ENCODE measurements at places on chromosomes 6 and 20.

DNA sequence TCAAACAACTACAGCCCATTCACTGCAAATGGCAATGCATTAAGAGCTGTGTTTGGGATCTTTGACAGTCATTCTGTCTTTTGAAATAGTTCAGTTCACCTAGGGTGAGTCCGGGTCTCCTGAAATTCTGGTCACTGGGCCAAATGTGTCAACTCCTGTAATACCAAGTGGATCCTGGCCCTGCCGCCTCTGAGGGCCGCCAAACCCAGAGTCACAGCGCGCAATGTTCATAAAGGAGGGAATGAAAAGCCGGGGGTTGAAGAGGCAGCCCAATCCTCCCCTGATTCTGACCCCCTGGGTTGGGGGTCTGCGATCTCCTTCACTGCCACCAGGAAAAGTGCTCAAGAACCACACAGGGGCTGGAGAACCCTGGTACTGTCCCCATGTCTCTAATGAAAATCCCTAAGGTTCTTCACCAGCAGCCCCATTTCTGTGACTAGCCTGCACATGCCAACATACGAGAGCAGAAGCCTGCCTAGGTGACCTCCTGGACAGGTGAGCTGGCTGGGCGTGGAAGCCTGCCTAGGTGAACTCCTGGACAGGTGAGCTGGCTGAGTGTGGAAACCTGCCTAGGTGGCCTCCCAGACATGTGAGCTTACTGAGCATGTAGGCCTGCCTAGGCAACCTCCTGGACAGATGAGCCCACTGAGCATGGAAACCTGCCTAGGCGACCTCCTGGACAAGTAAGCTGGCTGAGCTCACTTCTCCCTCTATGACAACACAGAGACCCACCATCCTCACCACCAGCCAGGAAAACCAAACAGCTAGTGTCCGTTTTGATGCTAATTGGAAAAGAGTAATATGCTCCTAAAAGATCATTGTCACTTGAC, 16.1 kb upstream of the APMAP start:
- DNase-seq, result no peak

- DNase-seq, result no peak
Measured at GRCh38 chr6:120681204-120681603, 653.1 kb downstream of the TBC1D32 start.

DNA sequence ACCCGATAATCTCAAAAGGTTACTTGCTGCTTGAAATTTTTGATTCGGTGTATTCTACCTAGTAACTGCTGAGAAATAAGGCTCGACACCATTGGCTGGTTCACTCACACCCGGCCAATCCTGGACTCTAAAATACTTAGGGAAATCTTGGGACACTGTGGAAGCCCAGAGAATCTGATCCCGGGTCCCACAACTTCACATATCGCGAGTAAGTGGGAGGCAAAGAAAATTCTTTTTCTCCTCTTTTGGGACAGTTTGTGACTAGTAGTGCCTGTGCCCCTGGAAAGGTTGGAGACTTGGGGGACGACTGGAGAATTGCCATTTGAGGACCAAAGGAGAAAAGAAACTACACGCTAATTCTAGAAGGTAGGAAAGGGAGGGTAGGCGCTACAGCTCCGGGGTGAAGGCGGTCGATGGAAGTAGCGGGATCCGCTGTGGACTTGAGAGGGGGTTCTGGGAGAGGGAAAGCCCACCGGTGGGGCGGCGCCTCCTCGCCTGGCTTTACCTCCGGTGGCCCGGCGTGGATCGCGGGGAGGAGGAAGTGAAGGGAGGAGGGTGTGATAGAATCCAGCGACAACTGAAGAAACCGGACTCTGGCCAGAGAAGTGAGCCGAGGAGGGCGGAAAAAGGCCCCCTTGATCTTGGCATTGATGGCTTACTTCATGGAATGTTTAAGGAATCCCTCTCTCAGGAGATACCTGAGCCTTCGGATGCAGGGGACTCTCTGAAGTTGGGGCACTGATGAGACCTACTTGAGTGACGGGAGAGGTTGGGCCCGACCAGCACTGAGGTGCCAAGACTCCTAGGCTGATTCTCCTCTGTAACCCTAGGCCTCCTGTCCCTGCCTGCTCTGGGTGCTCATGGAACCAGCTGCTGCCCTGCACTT, 18.8 kb upstream of the BTN3A3 start:
- peak; percentile 88 for DNase-seq

- DNase-seq, result no peak
Measured at GRCh38 chr6:48916607-48917006, 546.4 kb downstream of the MMUT start.

DNA sequence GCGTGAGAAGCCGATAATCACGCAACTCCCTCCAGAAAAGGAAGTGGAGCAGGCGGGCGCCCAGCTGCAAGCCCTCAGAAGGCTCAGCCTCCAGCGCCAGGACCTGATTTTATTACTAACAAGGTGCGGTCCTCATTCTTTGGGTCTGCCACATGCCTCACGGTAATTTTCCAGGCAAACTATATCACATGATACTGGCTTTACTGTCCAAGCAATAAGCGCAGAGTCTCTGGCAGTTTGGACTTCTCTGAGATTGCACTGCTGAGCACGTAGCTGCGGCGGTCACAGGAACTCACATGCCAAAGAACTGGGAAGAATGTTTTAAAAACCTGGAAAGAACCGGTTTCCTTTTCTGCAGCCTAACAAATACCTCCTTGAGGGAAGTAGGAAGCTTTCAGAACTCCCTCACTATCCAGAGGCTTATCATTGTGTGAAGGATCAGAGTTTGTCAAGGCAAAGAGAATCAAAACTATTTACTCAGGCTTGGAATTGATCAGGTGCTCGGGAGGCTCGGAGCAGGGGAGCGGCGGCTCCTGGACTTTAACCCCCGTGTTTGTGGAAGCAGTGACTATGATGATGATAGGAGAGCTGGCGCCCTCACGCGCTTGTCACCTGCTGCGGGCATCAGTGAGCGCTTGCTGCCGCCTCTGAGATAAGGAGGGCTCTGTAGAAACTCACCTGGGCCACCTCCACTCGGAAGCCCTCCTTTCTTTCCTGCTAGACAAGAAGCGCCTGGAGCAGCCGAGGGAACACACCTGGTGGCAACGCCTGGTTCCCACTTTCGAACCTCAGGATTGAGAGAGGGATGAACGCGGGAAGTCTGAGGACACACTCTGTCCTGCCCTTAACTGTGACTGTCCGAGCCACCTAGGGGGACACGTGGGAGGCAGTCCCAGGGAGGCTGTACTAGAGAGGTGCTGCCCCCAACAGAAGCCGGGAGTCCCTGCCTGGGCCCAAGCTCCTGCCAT, 27.2 kb upstream of the SYNJ2 start:
- no peak for DNase-seq

- DNase-seq, result no peak
Measured at GRCh38 chr6:17813542-17813941, 106.8 kb upstream of the NUP153 start.

DNA sequence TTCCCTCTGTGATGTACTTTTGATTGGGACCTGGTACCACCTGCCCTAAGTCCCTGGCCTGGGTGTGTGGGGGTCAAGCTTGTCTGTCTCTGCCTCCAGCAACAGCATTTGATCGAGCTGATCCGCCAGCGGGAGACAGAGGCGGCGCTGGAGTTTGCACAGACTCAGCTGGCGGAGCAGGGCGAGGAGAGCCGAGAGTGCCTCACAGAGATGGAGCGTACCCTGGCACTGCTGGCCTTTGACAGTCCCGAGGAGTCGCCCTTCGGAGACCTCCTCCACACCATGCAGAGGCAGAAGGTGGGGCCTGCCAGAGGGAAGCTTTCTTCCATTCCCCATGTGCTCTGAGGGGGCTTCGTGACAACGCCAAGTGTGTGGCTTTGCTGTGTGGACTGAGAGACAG, 5.4 kb downstream of the GID8 start:
- DNase-seq, result no peak

DNA sequence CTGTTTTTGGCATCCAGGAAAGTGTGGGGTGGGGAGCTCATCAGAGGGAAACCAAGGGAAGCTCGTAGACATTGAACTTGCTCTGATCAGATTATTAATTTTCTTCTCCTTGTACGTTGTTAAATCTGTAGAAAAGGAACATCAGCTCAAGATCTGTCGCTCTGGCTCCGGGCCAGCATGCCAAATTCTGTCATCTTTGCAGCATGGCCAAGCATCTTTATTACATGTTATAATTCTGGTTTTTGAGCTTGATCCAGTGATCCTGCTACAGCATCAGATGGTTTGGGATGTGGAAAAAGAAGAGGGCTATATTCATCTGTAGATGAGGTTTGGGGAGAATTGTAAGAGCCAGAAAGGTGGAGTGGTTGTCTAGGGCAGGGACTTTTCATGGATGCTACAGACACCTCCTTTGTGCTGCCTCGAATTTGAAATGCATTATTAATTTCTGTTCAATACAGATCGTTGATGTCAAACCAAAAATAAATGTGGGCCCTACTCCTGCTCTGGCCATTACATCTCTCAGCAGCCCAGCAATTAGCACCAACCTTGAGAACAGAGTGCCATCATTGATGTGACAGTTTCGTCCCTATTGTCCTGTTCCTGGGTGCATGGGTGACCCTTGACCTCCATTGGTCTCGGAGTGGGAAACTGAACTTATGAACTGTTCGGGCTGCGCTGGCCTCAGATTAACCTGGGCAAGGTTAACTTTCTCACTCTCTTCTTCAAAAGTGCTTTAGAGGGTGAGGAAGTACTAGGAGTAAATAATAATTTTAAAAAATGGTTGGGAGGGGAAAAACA, 250.8 kb downstream of the SOX4 start:
- DNase-seq, result no peak

DNA sequence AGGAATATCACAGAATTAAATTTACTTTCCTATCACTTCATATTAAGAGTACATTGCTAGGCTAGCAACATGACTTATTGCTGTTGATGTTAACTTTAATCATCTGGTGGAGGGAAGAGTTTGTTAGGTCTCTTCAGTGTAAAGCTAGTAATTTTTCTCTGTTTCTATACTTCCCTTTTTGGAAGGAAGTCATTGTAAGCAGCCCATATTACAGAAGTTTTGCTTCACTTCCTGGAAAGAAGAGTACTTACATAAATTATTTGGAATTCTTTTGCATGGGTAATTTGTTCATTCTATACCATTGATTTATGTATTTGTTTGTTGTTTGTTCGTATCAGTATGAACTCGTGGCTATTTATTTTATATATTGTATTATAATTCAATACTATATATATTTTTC, 405.2 kb downstream of the RFPL4B start:
- peak; percentile 3 for DNase-seq

DNA sequence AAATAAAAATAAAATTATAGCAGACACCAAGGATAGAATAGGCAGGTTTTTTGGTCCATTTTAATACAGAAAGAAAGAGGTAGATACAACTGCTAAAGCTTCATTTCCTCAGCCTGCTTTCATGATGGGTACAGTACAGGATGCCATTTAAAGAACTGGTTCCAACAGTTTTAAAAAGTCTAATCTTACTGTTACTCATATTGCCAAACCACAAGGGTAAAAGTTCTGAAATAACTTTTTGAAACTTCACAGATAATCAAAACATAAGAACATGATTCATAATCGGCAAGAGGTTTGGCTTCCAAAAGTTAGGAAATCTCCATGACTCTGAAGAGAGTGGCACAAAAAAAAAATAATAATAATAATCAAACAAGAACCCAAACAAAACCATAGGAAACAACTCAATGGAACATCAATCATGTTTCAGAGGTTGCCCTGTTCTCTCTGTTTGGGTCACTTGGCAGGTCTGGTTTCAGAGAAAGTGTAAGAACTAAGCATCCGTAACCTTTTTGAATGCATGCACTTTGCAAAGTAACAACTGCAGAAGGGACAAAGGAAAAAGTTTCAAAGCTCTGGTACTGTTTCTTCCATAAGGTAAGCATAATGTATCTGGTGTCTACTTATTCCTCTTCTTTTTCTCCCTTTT, 79.7 kb downstream of the SMLR1 start:
- DNase-seq, result no peak

DNA sequence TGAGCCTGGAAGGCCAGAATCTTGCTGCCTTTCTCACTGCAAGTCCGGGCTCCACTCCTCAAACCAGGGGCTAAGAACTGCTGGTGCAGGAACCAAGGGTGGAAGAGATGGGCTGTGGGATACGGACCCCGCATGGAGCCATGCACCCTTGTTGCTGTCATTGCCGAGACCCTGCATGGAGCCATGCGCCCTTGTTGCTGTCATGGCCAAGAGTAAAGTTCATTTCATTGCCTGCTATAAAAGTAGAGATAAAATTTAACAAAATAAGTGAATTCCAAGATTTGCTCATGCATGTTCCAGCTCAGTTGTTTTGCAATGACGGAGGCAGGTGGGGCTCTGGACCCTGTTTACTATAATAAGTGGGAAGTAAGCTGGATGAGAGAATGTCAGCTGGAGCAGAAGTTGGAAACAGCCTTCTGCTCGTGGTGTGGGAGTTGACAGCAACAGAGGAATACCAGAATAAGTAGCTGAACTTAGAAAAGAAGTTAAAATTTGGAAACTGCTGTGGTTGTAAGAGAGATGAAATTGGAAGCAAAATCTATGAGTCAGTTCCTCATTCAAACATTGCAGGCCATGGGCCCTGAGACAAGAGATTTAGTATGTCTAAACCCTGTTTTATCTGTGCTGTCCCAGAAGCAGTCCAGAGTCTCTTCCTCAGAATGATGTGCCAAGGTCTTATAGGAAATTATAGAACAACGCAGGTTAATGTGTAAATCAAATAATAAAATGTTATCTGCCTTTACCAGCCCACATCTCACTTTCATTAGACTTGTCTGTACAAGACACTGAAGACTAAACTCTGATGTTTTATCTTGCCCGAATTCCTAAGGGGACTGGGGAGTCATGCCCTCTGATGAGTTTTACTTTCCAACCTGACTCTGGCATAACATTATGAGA, 15.8 kb upstream of the THBS2 start:
- DNase-seq, result no peak

GRCh38 chr6:155985660-155986138, 530.1 kb upstream of the NOX3 start:
- DNase-seq, result no peak

- DNase-seq, result no peak
Measured at GRCh38 chr6:24329022-24329421, 28.8 kb downstream of the DCDC2 start.

- no peak for DNase-seq
Measured at GRCh38 chr6:13014504-13015378, 298.2 kb downstream of the PHACTR1 start.

GRCh38 chr6:87481931-87482330, 9.2 kb downstream of the SLC35A1 start:
- DNase-seq, result peak; percentile 56

DNA sequence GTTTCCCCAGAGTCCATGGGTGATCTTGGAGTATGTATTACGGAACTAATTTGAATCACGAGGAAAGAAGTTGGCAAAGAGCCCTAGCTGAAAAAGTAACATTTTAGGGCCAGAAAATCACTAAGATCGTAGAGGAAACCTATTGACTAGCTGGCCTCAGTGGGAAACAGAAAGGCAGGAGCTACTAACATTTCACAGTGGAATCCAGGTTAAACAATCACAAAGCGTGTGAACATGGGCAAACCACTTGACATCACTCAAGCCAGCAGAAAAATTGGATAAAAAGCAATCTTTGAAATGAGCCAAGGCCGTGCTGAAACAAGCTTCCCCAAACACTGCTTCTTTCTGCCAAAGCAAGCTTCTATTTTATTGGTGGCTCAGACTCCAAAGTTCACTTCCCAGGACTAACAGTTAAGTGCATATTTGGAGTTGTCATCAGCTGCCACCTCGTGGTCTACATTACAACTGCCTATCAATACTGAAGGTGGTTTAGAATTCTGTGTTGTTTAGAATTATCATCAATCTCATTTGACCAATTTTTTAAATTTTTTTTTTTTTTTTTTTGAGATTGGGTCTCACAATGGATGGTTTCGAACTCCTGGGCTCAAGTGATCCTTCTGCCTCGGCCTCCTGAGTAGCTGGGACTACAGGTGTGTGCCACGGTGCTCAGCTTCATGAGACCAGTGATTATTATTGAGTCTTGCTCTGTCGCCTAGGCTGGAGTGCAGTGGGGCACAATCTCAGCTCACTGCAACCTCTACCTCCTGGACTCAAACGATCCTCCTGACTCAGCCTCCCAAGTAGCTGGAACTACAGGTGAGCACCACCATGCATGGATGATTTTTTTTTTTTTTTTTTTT, 10.6 kb downstream of the RPS10 start:
- peak; percentile 90 for DNase-seq

All from hematopoietic multipotent progenitor cell treated with erythropoietin and hydrocortisone succinate and interleukin-3 and kit ligand, for 6 days (in vitro differentiated cells).